Lung microvascular endothelial cell (primary cell): ENCODE measurements at places on chromosomes 2 and 18.

- DNase-seq = no peak
These were observed 338.8 kb downstream of the CYRIA start for GRCh38 chr2:16326711-16327300.

DNA sequence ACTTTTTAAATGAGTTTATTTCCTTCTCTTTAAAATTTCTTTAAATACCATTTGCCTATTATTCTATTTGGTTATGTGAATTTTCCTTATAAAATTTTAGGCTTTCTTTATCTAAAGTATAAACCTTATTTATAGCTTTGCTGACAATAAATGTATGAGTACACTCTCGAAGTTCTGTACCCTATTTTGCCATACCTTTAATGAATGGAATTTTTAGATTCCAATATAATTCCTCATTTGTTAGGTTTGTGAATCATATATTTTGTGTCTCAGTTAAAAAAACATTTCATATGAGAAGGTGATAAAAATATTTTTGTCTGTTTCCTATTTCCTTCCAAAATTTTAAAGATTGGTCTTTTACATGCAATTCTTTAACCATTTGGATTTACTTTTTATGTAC, 427.4 kb upstream of the SLC8A1 start:
- no peak for DNase-seq

DNA sequence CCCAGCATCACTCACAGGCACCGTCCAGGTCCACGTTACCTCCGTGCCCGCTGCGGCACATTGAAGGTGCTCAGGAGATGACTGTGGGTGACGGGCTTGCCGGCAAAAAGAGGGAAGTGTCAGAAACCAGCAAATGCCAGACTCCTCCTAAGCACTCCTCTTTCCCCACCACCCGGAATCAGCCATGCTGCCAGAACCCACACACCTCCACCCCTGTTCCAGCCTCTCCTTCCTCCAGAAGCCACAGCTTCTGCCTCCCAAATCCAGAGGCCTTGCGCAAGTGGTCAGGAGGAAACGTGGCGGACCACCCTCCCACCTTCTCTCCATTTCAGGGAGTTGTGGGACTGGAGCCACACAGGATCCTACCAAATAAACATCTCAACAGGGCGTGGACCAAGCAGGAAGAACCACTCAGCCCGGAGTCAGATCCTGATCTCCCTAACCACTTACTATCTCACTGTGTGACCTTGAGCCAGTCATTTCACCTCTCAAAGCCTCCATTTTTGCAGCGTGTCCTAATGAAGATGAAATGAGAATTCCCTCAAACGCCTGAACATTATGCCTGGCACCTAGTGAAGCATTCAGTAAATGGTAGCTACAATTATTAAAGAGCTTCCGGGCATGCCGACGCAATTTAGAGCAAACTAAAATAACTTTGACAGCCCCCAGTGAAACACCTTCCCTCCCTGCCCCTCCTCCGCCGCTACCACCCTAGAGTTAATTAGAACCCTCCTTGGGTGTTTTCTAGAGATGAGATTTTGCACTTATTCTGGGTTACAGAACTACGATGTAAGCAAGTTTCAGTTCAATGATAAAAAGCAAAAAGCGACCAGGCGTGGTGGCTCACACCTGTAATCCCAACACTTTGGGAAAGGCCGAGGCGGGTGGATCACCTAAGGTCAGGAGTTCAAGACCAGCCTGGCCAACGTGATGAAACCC, 32.9 kb downstream of the SMAD7 start:
- peak; percentile 61 for DNase-seq

DNA sequence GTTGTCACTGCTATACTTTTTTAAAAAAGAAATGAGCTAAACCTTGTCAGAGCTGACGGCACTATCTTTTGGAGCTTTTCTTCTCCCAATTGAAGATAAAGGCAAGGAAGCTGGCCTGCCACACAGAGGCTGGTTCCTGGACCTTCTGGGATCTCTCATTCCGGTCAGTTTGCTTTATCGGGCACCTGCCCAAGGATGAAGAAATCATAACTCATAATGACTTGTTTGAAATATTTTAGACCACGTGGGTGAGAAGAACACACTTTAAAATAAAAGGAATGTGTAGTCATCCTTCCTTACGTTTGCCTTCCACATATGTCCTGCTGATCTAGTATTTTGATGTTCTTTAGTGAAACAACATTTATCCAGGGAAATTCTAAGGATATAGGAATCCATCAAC, 535.7 kb downstream of the DCC start:
- no peak for DNase-seq

GRCh38 chr2:39942950-39943349, 163.9 kb upstream of the THUMPD2 start:
- no peak for DNase-seq

DNA sequence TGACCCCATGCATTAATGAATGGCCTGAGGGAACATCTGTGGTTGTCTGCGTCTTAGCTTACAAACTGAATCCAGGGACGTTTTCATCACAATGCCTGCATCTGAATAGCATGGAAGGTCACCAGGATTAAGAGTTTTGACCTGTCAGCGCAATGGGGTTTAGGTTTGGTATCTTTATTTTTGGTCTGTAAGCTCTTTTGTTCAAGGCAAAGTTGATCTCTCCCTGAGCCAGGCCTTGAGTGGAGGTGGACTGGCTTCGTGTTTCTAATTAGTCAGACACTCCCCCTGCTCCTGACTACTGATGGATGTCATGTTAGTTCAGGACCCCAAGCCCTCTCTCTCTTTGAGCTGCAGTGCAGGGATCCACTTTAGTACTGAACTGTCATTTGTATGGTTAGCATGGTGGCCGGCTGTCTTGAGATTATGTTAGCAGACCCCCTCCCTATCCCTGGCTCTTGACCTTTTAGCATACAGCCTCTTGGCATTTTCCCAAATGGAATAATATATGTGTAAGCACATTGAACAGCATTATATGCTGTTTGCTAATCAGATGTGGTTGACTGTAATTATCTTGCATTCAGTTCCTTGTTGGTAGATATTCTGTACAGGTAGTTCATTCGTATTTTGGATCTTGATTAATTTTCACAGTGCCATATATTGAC, 59.2 kb downstream of the LYPD6 start:
- no peak for DNase-seq

DNA sequence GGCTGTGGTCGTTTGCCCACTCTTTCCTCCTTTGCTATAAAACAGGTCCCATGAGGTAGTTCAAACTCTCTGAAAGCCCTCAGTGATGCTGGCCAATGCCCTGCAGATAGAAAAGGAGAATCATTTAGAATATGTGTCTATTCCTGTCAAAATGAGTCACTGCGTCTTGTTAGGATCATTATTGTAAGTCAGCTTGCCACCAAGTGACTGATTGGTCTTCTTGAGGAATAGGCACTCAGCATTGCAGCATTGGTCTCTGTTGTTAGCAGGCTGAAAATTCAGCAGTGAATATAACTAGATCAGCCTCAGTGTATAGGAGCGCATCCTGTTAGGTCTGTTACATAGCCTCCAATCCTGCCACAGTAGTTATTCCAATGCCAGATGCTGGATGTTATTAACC, 28.9 kb downstream of the PRKRA start:
- DNase-seq = no peak

DNA sequence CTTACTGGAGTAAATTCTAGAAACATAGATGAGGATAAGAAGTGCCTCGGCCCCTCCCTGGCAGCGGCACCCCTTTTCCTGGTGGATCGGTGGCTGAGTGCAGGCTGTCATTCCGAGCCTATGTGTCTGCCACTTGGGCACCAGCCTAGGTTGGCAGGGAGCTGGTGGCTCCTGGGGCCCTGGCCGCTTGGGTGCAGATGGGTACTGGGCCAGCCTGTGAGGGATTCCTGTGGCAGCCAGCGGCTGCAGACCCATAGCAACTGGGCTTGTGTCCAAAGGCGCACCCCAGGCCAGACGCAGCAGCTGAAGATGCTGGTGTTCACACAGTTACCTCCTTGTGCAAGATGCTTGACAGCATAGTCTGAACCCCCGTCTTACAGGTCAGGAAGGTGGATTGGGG, 2.8 kb downstream of the SNORC start:
- no peak for DNase-seq

DNA sequence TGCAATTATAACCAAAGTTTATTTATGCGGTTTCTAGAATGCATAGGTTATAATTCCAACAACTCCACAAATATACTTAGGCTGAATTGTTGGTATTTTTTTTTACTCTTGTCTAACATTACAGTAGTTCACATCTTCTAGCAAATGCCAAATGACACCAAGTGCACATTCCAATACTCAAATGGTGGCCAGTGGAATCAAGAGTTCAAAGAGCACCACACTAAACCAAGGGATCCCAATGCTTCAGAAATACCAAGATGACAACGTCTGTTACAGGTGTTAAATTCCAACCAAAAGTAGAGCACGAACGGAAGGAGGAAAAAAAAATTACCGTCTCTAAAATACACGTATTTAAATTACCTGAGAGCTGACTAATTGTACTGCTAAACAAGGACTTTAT, 136.2 kb downstream of the TMEM247 start:
- DNase-seq = no peak

DNA sequence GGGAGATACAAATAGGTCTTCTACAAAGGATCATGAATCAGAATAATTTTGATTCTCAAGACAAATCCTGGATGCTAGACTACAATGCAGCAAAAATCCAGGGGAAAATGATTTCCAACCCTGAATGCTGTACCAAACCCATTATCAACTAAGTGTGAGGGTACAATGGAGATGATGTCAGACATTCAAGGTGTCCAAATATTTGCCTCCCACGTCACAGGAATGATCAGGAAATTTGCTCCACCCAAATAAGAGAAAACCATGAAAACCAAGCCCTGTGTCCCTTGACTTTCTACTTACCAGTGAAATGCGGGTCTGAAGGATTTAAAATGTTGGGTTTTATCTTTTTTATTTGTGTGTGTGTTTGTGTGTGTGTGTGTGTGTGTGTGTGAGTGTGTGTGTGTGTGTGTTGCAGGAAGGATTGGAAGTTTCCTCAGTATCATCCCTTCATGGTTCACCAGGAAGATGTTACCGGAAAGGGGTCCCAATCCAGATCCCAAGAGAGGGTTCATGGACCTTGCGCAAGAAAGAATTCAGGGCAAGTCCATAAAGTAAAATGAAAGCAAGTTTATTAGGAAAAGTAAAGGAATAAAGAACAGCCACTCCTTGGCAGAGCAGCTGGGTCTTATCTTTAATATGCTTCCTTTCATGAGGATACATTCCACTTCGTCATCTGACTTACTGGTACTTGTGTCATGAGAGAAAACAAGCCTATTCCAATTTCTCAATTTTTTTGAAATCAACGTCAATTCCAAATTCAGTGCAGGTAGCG, 61.1 kb upstream of the ID2 start:
- DNase-seq = no peak

DNA sequence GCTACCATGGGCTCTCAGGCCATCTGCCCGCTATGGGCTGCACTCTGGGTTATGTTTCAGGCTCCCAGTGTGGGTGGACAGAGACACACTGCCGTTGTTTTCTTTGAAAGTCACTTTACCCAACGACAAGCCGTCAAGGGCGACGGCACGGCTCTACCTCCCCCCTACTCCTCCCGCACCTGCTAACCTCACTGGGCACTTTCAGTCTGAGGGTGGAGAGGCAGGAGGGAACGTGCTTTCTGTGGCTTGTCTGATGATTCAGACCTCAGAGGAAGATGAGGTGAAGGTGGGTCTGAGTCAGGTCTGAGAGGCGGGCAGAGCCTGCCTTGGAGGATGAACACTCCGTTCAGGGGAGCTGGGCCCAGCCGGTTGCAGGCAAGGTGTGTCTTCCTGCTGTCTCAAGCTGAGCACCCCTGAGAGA, 147.6 kb upstream of the HDAC4 start:
- no peak for DNase-seq

GRCh38 chr2:149692961-149693396, 105.4 kb upstream of the MMADHC start:
- no peak for DNase-seq

GRCh38 chr2:47891369-47892337, 14.6 kb downstream of the FBXO11 start:
- no peak for DNase-seq

- DNase-seq = no peak
These were observed 144.1 kb upstream of the STK17B start for GRCh38 chr2:196315388-196316049.

- DNase-seq = no peak
These were observed 393.9 kb upstream of the SLC14A2 start for GRCh38 chr18:45221363-45221762.

DNA sequence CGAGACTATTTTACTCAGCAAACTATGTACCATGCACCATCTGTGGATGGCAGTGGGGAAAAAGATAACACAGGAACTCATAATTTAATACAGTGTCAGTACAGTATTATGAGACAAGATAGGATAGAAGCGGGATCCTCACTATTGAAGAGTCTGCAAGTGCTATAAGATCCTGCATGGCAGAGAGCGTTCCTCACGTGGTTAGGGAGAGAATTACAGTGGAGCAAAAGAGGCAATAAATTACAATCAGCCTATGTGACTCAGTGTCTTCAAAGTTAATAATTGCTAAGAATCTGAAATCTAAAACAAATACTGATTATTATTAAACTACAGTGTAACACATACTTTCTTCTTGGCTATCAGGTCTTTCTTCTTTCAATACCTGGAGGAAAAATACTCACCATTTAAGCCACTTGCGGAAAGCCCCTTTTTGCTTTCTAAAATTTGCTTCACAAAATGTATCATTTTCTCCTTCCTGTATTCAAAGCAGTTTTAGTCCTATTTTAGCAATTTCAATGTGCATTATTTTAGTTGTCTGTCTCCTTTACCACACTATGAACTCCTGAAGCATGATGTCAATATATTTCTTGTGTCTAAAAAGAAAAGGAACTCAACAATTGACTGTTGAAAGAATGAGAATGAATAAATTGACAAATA, 342.9 kb downstream of the SPAG16 start:
- no peak for DNase-seq

GRCh38 chr2:240412975-240413812, 22.3 kb upstream of the GPC1 start:
- DNase-seq = no peak

DNA sequence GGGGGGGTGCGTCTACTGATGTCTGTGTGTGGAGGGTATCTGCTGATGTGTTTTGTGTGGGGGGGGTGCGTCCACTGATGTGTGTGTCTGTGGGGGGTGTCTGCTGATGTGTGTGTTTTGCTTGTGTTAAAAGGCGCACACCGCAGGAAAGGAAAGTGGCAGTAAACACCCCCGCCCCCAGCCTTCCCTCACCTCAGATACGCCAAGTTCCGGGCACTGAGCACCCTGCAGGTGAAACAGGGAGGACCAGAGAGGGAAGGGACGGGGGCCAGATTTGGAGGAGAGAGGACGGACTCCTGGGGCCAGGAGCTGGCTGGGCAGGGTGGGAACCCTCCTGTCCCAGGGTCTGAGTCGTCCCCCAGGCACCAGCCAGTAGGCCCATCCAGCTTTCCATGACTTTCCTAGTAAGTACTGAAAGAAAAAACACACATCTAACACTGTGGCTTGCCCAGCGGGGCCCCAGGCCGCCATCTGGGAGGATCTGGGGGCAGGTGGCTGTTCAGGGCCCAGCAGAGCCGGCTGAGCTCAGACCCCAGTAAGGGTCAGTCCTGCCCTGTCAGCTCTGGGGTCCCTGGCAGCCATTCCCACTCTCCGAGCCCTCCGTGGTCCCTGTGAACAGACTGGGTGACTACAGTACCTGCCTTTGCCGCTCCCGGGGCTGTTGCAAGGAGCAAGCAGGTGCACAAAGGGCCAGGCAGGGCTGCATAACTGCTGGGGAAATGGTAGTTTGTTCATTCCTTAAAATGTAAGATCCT, 126.9 kb downstream of the NFATC1 start:
- DNase-seq = no peak

GRCh38 chr2:36539631-36540030, 58.3 kb downstream of the FEZ2 start:
- no peak for DNase-seq

- no peak for DNase-seq
These were observed 475.8 kb upstream of the SLC39A10 start for GRCh38 chr2:195181059-195181705.
